ENCODE measurements at places on chromosomes 16 and 17. TPM values are rescaled to one million over a fixed set of nuclear protein-coding genes. Genes with fewer than 3 reads are reported as not detected.

The SNAI3 gene
- 0.28 TPM for total RNA-seq

The KIF18B gene
- total RNA-seq, result 4.6 TPM

The PIRT gene
- 7.6 TPM for total RNA-seq

The SDK2 gene
- 1.2 TPM for total RNA-seq

The KCNJ12 gene
- 1.9 TPM for total RNA-seq

The DHRS7C gene
- not detected for total RNA-seq

GRCh38 chr17:2067608-2068024, 12.7 kb downstream of the HIC1 start:
- no peak for DNase-seq

DNA sequence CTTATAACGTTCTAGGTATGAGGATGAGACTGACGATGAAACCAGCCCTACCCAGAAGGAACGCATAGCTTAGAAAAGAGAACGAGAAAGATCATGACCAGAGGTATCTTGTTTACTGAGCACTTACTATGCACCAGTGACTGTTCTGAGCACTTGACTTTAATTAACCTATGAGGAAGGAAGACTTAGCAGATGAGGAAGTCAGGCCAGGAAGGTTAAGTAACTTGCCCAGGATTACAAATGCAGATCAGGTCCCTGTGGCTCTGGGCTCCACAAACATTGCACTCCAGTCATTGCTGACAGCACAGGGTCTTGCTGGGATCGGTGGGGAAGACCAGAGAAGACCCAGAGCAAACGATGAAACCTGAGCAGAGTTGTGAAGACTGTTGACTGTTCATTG, 7.1 kb downstream of the KRT13 start:
- DNase-seq, result no peak

GRCh38 chr17:16419074-16419928, 3.9 kb downstream of the TRPV2 start:
- no peak for DNase-seq

DNA sequence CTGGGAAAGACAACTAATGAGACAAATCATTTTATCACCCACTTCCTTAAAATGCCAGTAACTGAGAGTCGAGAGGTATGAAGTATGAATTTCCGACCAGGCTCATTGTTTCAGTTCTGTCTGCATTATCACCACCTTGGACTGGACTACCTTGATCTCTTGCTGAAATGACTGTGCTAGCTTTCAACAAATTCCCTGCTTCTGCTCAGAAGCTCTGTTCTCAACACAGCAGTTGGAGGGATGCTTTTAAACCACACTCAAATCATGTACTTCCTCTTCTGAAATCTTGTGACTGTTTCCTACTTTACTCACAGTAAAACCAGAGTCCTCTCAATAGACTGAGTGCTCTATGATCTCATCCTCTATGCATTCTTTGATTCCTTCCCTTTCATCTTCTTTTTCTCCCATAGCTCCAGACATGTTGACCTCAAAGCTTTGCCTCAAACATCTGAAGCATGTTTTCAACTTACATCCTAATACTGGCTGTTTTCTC, 195.8 kb downstream of the KCNJ2 start:
- no peak for DNase-seq

DNA sequence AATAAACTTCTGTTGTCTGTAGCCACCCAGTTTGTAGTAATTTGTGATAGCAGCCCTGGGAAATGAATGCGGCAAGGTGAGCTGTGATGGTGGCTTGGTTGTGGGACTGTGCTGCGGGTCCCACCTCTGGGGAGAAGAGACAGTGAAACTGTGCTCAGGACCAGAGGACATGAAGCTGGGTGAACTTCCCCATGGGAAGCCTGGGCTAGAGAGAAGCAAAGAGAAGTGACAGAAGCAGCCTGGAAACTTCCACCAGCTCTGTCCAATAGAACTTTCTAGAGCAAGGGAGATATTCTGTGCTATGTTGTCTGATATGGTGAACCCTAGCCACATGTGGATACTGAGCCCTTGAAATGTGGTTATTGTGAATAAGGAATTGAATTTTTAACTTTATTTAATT, 51.5 kb upstream of the EMP2 start:
- no peak for DNase-seq

DNA sequence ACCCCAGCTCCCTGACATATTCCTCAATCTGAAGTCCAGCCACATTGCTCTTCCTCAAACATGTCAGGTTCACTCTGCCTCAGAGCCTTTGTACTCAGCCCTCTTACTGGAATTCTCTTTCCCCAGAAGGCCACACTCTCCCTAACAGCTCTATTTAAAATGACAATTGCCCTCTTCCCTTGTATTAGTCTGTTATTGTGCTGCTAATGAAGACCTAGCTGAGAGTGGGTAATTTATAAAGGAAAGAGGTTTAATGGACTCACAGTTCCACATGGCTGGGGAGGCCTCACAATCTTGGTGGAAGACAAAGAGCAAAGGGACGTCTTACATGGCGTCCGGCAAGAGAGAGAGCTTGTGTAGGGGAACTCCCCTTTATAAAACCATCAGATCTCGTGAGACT, 46.0 kb downstream of the HS3ST2 start:
- no peak for DNase-seq

Measured in mucosa of descending colon (tissue), 3 donors.